Activated CD4-positive, alpha-beta T cell treated with anti-CD3 and anti-CD28 coated beads for 4 hours (primary cell): ENCODE measurements at places on chromosomes 2 and 18.
A peak's percentile ranks its signal among the peaks of the same experiment; 100 is the strongest.

GRCh38 chr18:56351911-56352500 lies 286.4 kb downstream of the TXNL1 start:
- no peak for DNase-seq

GRCh38 chr2:113977660-113978523 lies 88.0 kb downstream of the ACTR3 start:
- DNase-seq, result no peak

GRCh38 chr2:182914852-182915251 lies 48.4 kb upstream of the FRZB start:
- DNase-seq, result no peak

GRCh38 chr2:30225131-30225762 lies 6.1 kb upstream of the LBH start:
- peak; percentile 43 for DNase-seq

DNA sequence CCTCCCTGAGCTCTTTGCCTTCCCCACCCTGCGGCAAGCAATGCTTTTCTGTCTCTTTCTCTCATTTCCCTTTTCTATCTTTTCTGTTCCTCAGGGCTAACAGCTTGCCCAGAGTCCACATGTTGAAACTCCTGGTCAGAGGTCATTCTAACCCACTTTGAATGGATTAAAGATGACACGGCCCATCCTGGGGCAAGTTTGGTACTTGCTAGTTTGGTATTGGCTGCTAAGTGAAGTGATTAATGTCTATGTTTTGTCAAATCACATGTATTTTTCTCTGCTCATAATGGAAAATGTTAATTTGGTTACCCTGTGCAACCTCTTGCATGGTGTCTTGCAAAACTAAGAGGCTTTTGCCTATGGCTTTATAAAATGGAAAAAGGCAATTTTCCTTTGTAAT lies 960.2 kb downstream of the CNTNAP5 start:
- DNase-seq, result no peak

GRCh38 chr18:65146482-65147021 lies 604.3 kb upstream of the CDH7 start:
- DNase-seq, result no peak

DNA sequence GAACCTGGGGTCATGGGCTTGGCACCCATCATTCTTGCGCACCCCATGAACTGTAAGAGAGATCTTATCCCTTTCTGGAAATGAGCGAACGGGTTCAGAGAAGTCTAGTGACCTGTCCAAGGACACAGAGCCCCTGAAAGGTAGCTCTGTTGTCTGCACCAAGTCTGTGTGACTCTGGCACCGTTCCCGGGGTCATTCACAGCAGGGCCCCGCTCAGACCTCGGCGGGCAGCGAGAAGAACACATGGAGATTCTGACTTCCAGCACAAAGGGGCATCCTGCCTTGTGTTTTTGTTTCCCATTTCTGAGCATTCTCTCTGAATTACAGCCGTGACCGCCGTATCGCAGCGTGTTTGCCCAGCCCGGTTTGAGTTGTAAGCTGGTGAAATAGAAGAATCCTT lies 231.7 kb downstream of the KLHL29 start:
- DNase-seq, result no peak

GRCh38 chr2:65294701-65295100 lies 67.1 kb downstream of the ACTR2 start:
- DNase-seq, result no peak

DNA sequence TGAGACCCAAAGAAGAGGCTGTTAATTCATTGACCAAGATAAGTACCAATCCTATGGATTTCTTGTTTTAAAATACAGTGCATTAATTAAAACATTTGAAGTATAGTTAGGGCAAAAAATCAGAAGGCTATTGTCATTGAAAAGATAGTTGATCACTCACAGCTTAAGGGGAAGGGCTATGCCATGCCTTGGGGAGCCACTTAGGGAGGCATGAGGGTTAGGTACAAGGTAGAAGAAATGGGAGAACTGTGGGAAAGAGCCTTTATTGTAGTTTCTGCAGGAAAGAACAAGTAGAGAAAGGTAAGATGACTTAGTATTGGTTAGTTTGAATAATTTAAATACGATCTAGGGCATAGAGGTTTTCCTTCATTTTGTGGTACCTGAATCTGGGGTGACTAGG lies 1285.5 kb upstream of the TMEFF2 start:
- no peak for DNase-seq

GRCh38 chr2:154688373-154688772 lies 10.1 kb upstream of the KCNJ3 start:
- no peak for DNase-seq

GRCh38 chr2:86074256-86074655 lies 31.4 kb downstream of the POLR1A start:
- DNase-seq, result no peak

GRCh38 chr2:225104321-225104720 lies 62.1 kb upstream of the DOCK10 start:
- no peak for DNase-seq

DNA sequence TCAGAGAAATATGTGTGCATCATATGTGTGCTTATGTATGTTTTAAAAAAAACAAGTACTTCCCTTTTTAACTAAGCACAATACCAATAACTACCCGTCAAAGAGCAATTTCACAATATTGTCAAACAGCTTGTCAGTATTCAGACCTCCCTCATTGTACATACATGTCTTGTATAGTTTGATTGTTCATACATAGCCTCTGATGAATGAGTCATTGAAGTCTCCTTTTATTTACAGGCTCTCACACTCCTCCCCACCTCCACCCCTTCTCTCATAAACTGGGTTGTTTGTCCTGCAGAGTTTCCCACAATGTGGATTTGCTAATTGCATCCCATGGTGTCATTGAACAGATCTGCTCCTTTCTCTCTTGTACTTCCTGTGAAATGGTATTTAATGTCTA lies 132.8 kb upstream of the L3MBTL4 start:
- DNase-seq, result no peak

DNA sequence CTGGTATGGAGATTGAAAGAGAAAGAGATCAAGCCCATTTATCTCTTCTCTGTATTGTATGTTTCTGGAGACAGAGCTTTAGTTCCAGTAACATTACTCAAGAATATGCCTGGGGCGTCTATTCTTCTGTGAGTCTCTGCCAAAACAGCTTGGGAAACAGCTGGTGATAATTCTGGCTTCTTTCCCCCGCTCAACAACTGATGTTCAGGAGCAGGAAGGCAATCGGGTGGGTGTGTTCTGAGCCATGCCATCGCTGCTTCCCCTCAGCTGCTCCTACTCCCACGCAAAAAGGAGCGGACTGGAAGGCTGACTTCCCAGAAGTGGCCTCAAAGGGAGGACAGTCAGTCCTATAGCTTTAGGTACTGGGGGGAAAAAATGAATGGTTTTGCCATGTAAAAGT lies 695.1 kb downstream of the PLCL1 start:
- no peak for DNase-seq

DNA sequence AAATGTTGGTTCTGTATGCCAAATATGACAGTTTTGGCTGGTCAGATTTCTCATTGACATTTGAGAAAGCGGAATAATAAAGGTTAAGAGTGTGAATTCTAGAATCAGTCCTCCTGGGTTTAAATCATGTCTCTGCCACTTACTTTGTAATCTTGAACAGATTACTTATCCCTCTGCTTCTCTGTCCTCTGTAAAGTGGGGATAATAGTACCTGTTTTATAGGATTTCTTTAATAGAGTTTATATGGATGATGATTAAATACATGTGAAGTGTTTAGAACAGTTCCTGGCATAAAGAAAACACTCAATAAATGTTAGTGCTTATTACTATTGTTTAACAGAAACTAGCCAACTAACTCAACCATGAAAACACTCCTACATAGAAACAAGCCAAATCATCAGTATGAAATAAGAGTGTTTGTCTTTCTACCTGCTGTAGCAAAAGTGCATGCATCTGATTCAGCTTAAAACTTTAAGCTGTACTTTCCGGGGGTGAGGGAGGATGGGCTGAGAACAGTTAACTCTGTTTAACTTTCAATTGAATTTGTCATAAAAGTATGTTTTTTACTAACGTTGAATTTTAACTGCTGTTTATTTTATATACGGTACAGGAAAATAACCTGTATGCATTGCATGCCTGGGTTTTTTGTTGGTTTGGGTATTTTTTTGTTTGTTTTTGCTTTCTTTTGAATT lies 6.8 kb downstream of the HTR2B start:
- DNase-seq, result no peak

GRCh38 chr2:28751956-28752630 lies 463 bp downstream of the PPP1CB start:
- peak; percentile 36 for DNase-seq

- DNase-seq, result no peak
Observed at GRCh38 chr2:105954891-105955290, 210.2 kb downstream of the NCK2 start.

GRCh38 chr2:223591596-223591995 lies 10.6 kb downstream of the SCG2 start:
- DNase-seq, result no peak

- no peak for DNase-seq
Observed at GRCh38 chr18:13563390-13563805, 163.0 kb downstream of the FAM210A start.

GRCh38 chr18:45254709-45255082 lies 360.6 kb upstream of the SLC14A2 start:
- DNase-seq, result no peak

- DNase-seq, result no peak
Observed at GRCh38 chr2:200104015-200104414, 148.6 kb downstream of the MAIP1 start.

DNA sequence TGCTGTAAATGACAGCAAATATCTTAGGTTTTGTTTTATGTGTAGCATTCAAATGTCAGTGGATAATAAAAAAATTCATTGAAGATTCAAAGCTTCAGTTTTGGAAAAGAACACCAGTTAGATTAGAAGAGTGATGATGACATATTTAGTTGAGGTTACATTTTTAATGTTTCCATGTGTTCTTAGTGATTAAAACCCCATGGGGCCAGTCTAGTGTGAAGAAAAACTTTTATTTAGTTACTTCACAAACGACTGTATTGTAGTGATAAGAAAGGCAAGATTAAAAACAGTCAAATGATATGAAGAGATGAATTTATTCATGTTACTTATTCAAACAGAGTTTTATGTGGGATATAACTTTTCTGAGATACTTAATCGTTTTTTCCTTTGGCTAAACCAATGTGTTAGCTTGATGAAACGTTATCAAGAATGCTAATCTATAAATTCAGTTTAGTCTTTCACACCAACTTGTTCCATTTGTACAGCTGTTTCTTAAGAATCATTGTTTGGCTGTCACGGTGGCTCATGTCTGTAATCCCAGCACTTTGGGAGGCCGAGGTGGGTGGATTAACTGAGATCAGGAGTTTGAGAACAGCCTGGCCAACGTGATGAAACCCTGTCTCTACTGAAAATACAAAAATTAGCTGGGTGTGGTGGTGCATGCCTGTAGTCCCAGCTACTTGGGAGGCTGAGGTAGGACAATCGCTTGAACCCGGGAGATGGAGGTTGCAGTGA lies 11.6 kb downstream of the BMPR2 start:
- DNase-seq, result no peak

DNA sequence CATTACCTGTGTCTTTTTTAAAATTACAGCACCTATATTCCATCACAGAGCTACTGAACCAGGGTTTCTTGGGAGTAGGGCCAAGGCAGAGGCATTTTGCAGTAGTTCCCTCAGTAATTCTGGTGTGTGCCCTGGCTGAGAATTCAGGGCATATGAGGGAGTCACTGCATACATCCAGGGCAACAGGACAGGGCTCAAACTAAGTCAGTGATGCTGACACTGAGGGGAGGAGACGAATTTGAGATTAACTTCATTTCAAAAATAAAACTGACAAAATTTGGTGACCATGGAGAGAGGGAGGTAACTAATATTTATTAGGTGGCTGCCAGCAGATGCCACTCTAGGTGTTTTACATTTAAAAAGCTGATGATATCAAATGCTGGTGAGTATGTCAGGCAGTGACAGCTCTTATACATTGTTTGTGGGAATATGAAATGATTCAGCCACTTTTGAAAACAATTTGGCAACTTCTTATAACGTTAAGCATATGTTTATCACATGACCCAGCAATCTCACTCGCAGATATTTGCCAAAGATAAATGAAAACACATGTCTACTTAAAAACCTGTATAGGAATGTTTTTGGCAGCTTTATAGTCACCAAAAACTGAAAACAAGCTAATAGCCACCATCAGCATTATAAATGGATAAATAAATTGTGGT lies 20.3 kb downstream of the STRADB start:
- DNase-seq, result no peak

DNA sequence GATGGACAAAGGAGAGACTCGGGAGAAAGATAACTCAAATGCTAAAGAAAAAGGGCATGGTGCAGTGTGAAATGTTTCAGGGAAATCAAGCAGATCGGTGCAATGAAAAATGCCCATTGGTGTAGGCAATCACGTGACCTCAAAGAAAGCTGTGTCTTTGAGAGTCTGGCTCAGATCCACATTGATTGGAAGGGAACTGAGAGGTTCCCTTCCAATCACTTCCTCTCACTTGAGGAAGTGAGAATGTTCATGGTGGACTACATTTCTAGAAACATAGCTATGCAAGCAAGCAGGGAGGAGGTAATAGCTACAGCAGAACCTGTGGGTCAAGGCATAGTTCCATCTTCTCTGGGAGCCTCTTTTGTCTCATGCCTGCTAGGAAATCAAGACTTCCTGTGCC lies 187.4 kb downstream of the LPIN1 start:
- no peak for DNase-seq

DNA sequence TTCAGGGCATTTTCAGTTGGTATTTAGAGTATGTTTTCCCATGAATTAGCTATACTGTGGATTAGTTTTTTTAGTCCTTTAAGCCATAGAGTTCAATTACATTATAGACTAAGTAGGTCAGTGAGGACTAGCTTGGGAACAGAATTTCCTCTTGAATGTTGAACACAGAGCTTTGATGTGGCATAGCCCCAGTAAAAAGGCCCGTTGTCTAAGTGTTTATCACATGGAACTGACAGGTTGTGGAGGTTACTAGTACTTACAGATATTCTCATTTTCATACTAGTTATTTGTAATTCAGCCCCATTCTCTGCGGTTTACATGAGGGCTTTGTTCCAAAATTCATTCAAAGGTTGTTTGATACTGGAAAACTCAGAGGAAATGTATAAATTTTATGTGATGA lies 6.2 kb downstream of the INSIG2 start:
- DNase-seq, result no peak

DNA sequence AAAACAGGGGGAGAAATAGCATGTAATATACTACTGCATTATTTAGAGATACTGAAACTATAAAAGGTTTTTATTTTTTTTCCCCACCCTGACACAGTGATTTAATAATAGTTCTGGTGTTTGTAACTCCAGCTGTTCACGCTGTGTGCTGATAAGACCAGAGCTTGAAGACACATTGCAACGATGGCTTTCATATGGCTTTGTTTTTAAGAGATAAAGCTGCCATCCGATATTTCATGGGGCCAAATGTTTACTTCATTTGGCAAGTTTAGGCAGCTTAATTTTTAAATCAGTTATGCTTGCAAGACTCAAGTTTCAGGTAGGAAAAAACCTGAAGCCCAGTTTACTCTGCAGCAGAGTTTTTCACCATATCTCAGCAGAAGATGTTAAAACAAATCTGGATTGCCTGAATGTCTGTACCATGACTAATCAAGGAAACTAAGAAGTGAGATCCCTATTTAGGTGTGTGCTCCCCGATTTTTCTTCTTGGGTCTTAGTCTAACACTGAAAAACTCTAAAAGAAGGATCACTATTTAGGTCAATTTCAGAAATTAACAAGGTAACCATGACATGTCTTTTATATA lies 508.6 kb downstream of the PARD3B start:
- DNase-seq, result no peak
